Stimulated activated CD4-positive, alpha-beta T cell treated with anti-CD3 and anti-CD28 coated beads, Interleukin-15, amount 100 ng/mL, for 1 hour (primary cell): ENCODE measurements at places on chromosomes 5 and 9.

GRCh38 chr5:66850354-66851075 lies 254.3 kb downstream of the MAST4 start:
- no peak for DNase-seq

DNA sequence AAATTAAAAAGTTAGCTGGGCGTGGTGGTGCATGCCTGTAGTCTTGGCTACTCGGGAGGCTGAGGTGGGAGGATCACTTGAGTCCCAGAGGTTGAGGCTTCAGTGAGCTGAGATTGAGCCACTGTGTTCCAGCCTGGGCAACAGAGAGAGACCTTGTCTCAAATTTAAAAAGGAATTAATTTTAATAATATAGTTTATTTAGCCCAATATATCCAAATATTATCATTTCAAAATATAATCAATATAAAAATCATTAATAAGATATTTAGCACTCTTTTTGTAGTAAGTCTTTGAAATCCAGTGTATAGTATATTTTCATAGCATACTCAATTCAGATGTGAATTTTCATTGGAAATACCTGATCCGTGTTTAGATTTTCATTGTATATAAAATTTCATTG lies 43.2 kb upstream of the ORM1 start:
- no peak for DNase-seq

- no peak for DNase-seq
These were observed 267.7 kb upstream of the SMARCA2 start for GRCh38 chr9:1747417-1747967.

GRCh38 chr5:101955891-101956290 lies 340.2 kb downstream of the SLCO4C1 start:
- DNase-seq: no peak

- DNase-seq: no peak
These were observed 8.0 kb upstream of the TNFSF15 start for GRCh38 chr9:114813717-114814418.

- no peak for DNase-seq
These were observed 417.1 kb downstream of the CSNK1G3 start for GRCh38 chr5:123929055-123929474.

DNA sequence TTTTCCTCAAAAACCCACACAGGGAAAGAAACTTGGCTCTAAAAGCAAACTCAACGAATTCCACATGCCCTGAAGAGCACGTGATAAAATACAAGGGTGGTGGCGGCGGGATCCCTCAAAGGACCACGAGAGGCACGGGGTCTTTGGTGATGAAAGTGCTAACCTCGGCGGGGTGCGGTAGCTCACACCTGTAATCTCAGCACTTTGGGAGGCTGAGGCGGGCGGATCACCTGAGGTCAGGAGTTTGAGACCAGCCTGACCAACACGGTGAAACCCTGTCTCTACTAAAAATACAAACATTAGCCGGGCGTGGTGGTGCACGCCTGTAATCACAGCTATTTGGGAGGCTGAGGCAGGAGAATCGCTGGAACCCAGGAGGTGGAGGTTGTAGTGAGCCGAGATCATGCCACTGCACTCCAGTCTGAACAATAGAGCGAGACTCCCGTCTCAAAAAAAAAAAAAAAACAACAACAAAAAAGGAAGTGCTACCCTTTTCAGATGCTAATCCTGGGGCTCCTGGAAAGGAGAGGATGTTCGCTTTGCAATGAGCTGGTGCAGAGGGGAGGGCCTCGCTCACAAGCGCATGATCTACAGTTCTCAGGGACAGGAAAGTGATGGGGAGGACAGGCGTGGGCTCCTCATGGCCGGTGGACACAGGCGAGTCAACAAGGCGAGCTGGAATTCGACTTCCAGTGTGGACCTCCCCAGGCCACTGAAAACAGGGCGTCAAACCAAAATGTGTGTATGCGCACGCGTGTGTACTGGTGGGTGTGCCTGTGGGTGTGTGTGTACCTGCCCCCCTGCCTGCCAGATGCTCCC lies 54.1 kb downstream of the USP20 start:
- no peak for DNase-seq

DNA sequence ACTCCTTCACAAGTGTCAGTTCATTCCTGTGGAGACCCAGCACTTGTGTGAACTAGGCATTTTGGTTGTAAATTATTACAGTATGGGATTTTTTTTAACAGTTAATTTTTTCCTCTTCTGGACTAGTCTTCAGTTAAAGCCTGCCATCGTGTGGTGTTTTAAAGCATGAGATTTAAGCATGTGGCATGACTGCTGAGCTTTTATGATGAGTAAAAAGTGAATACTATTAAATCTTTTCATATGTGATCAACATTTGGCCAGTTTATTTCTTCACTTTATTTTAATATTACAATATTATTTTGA lies 25.0 kb downstream of the LMNB1 start:
- no peak for DNase-seq

DNA sequence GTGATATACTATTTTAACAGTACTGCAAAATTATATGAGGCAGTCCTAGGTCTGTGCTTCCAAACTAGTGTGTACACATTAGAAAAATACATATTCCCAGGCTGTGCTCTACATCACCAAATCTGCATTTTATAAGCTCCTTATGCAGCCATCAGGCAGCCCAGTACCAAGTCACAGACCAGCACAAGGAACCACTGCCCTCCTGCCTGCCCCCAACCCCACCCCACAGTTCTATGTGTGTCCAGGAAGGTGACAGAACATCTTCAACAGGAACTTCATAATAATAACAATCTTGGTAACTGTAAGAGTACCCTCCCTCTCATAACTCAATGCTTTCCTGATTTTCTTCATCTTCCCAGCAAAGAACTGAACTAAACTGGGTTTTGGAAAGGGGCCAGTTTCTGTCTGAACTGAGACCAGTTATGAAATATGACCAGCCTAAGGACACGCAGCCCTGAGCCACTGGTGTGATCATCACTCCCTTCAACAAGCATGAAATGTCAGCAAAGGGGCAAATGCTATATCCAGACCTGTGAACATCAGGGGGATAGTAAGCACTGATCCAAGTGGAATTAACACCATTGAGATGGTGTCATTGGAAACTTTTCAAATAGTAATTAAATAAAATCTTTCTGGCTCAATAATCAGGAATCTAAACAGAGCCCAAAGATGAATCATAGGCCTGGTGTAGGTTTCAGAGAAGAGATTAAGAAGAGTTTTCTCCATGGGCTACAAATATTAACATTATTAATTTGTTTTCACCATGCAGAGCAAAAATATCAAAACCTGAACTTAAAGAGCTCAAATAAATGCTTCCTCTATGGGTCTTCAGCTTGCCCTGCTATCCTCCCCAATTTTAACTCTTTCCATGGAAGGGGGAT lies 82.1 kb downstream of the DPYSL3 start:
- no peak for DNase-seq

DNA sequence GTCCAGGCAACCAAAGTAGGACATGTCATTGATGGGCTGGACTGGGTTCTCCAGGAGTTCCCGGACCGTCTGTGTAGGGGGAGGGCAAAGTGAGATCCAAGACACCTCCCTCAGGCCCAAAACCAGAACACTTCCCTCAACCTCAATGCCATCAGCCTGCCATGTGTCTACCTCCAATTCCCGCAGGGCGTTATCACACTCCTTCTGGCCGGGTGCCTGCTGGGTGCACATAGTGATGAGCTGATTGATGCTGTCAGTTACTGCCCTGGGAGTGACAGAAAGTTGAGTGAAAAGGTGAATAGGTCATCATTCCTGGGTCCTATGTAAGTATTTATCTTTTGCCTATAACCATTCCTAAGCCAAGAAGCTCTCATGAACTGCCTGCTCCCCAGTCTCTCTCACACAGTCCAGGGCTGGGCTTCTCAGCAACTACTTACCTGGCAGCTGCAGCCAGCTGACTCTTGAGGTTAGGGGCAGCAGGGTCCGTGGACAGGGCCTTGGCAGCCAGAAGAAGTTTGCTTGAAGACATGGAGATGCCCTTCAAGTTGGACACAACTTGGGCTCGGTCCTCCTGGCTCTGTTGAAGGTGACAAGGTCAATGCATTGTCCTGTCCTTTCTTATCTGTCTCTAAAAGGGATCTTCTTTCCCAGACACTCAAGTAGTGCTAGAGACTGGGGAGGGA lies 21.0 kb downstream of the TLN1 start:
- no peak for DNase-seq

DNA sequence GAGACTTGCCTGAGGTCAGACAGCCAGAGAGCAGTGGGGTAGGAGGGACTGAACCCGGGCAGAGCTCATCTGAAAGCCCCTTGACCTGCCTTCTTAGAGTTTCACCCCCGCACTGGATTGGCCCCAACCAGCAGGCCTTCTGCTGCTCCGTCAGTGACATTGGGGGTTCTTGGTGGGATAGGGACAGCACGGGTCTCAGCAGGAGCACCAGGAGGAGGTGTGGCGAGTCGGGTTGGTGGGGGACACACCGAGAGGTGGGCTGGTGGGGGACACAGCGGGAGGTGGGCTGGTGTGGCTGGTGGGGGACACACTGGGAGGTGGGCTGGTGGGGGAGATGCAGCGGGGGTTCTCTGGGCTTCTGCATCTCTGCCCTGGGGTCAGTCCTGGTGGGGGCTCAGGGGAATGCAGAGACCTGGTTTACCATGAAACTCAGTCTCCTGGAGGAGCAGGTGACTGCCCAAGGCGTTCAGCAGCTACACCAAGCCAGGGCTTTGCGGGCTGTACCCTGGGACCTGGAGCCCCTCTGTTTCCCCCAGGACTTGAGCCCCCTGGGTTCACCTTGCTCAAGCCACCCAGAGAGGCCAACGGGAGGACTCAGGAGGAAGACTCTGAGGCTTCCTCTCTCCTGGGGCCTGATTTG lies 28.1 kb upstream of the RNU6ATAC start:
- no peak for DNase-seq

GRCh38 chr9:4299005-4299795 lies 668 bp downstream of the GLIS3 start:
- no peak for DNase-seq

DNA sequence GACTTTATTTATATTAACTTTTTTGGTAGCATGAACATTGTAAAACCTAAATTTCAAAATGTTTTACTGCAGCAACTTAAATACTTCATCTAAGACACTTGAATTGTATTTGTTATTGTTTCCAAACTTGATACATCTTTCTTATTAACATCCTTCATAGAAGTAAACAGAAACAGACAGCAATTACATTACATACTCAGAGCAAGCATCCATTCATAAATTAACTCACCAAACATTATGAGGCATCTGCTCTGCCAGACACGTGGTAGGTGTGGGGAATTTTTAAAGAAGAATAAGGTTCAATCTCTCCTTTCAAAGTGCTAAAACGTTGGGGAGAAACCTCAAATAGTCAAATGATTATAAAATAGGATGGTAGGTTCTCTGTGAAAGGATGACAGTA lies 130.8 kb downstream of the MUSK start:
- no peak for DNase-seq

- DNase-seq: peak; percentile 21
These were observed 117.0 kb downstream of the TRPM6 start for GRCh38 chr9:74770508-74771261.

- DNase-seq: no peak
These were observed 151.8 kb upstream of the EPB41L4A start for GRCh38 chr5:112570708-112571444.

GRCh38 chr9:2180154-2180553 lies 165.0 kb downstream of the SMARCA2 start:
- DNase-seq: no peak

- no peak for DNase-seq
These were observed 204.2 kb upstream of the RGMB start for GRCh38 chr5:98569288-98569687.

DNA sequence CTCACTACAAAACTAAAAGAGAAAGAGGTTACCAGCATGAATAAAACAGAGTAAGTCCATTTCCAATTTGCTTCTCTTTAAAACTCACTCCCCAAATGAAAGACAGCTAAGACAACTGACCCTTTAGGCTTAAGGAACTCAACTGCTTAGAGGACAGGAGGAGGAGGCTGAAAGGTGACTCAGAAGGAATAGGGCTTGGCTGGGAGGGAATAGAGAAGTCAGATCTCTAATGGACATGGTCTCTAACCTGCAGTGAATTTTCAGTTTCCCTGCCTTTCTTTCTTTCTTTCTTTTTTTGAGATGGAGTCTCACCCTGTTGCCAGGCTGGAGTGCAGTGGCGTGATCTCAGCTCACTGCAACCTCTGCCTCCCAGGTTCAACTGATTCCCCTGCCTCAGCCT lies 261.8 kb upstream of the CLINT1 start:
- no peak for DNase-seq

DNA sequence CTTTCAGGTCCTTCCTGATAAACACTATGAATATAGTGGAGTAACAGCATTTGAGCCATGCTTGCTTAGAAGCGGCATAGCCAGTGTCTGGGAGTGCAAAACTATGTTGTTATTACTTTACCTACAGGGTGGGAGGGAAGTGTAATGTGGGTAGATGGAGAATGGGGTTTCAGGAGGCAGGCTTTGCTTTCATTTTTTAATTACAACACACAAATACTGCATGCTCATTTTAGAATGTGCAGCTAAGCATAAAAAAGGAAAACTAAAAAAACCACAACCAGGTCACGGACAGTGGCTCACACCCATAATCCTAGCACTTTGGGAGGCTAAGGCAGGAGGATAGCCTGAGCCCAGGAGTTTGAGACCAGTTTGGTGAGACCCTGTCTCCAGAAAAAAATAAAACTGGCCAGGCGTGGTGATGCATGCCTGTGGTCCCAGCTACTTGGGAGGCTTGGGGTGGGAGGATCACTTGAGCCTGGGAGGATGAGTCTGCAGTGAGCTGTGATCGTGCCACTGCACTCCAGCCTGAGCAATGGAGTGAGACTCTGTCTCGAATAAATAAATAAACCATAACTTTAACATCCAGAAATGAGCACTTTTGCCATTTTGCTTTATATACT lies 20.2 kb downstream of the HAVCR1 start:
- no peak for DNase-seq

DNA sequence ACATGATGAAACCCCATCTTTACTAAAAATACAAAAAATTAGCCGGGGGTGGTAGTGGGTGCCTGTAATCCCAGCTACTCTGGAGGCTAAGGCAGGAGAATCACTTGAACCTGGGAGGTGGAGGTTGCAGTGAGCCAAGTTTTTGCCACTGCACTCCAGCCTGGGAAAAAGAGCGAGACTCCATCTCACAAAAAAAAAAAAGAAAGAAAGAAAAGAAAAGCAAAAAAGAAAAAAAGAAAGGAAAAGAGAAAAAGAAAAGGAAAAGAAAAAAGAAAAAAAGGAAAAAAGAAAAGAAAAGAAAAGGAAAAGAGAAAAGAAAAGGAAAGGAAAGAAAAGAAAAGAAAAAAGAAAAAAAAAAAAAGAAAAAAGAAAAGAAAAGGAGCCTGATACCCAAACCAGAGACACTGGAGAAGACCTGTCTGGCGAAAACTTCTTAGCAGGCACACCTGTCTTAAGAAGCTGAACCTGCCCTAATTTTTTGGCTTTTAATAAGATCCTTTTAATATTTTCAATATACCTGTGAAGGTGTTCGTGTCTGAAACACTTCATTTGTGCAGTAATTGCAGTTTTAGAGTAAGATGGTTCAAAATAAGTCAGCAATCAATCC lies 164.7 kb upstream of the IRX2 start:
- no peak for DNase-seq

DNA sequence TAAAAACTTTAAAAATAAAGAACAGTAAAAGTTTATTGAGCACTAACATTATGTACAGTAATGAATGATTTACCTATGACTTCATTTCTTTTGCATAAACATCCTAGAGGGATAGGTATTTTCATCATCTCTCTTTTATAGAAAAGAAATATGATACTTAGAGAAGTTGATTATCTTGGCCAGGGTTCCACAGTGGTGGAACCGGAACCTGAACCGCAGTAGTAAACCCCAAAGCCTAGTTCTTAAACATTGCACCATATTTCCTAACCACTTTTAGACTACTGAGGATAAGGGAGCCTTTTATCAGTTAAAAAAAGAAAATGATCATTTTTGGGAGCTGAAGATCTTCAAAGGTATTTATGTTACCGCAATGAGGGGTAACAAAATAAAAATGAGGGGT lies 205.7 kb upstream of the SGCD start:
- no peak for DNase-seq

- no peak for DNase-seq
These were observed 20.1 kb downstream of the ATOX1 start for GRCh38 chr5:151738125-151738848.
